A375 (cell line): ENCODE measurements at places on chromosomes 6 and 20. TPM values are rescaled to one million over a fixed set of nuclear protein-coding genes. Genes with fewer than 3 reads are reported as not detected.

C20orf202 gene
- total RNA-seq, result not detected in 2 replicates

SLC22A16 gene
- total RNA-seq, result 0.13 TPM in 1 of 2 replicates, not detected in the other

CLDN20 gene
- 0.11 TPM in 1 of 2 replicates, not detected in the other for total RNA-seq

CLPSL1 gene
- 1.4 TPM in 1 of 2 replicates, not detected in the other for total RNA-seq

BMP5 gene
- total RNA-seq, result 0.04 and 0.05 TPM in 2 replicates

RNF8 gene
- 18.3 and 26.8 TPM in 2 replicates for total RNA-seq

CPNE5 gene
- 0.05 and 0.26 TPM in 2 replicates for total RNA-seq

PRDM13 gene
- total RNA-seq, result 0.45 and 1.4 TPM in 2 replicates

CHMP4B gene
- 39.5 TPM in 2 replicates for total RNA-seq

CRYBG1 gene
- total RNA-seq, result 16.7 and 18.0 TPM in 2 replicates

SNAI1 gene
- total RNA-seq, result 5.0 and 7.7 TPM in 2 replicates

IER3 gene
- 799 and 821 TPM in 2 replicates for total RNA-seq

HLA-DQB1 gene
- total RNA-seq, result 3.1 and 8.3 TPM in 2 replicates

SLC17A9 gene
- 19.3 and 19.8 TPM in 2 replicates for total RNA-seq

BMP7 gene
- 1.5 TPM in 2 replicates for total RNA-seq

GLP1R gene
- not detected in 2 replicates for total RNA-seq

SNAP25 gene
- 0.34 and 0.64 TPM in 2 replicates for total RNA-seq

ERVFRD-1 gene
- not detected in 2 replicates for total RNA-seq

ULBP3 gene
- total RNA-seq, result 7.1 and 14.2 TPM in 2 replicates

HTR1E gene
- not detected in 2 replicates for total RNA-seq

GCM1 gene
- total RNA-seq, result 0.03 TPM in 1 of 2 replicates, not detected in the other

OPN5 gene
- total RNA-seq, result not detected in 2 replicates

SAMD3 gene
- total RNA-seq, result 0.19 and 0.64 TPM in 2 replicates

MEI4 gene
- 0.05 TPM in 1 of 2 replicates, not detected in the other for total RNA-seq

CAGE1 gene
- total RNA-seq, result 0.03 and 0.15 TPM in 2 replicates

WFDC5 gene
- not detected in 2 replicates for total RNA-seq

SLC16A10 gene
- 2.8 and 5.1 TPM in 2 replicates for total RNA-seq

LPA gene
- total RNA-seq, result not detected in 2 replicates

TCEA2 gene
- total RNA-seq, result 47.0 and 53.8 TPM in 2 replicates

CD164 gene
- 52.1 and 53.8 TPM in 2 replicates for total RNA-seq

ANKRD66 gene
- total RNA-seq, result not detected in 2 replicates

SOBP gene
- 1.8 and 4.1 TPM in 2 replicates for total RNA-seq

FITM2 gene
- total RNA-seq, result 7.8 and 9.3 TPM in 2 replicates

COL11A2 gene
- total RNA-seq, result 4.9 and 7.6 TPM in 2 replicates

THEMIS gene
- total RNA-seq, result not detected in 2 replicates

ROMO1 gene
- total RNA-seq, result 663 and 700 TPM in 2 replicates

HLA-DQA1 gene
- total RNA-seq, result 1.9 and 2.0 TPM in 2 replicates

CCN6 gene
- total RNA-seq, result 1.1 and 2.5 TPM in 2 replicates

SH3BGRL2 gene
- total RNA-seq, result 2.1 and 2.2 TPM in 2 replicates

NRSN1 gene
- total RNA-seq, result not detected in 2 replicates

AVP gene
- not detected in 2 replicates for total RNA-seq

TEAD3 gene
- total RNA-seq, result 4.2 and 6.3 TPM in 2 replicates

ARG1 gene
- not detected in 2 replicates for total RNA-seq

ADGRG6 gene
- total RNA-seq, result 11.2 and 12.1 TPM in 2 replicates

HLA-DRB5 gene
- 40.7 and 40.9 TPM in 2 replicates for total RNA-seq

SLC4A11 gene
- total RNA-seq, result 1.5 and 1.7 TPM in 2 replicates

PACSIN1 gene
- 0.04 and 0.05 TPM in 2 replicates for total RNA-seq

RPS6KA2 gene
- 10.5 and 14.1 TPM in 2 replicates for total RNA-seq

OR12D3 gene
- total RNA-seq, result 0.08 TPM in 1 of 2 replicates, not detected in the other

ECI2 gene
- total RNA-seq, result 37.5 and 54.8 TPM in 2 replicates

SIRPG gene
- 0.27 TPM in 1 of 2 replicates, not detected in the other for total RNA-seq

MYLK2 gene
- total RNA-seq, result 2.1 and 2.3 TPM in 2 replicates

OR2H2 gene
- total RNA-seq, result not detected in 2 replicates

MCCD1 gene
- total RNA-seq, result not detected in 2 replicates
